ENCODE measurements at places on chromosomes 13 and 19.

DNA sequence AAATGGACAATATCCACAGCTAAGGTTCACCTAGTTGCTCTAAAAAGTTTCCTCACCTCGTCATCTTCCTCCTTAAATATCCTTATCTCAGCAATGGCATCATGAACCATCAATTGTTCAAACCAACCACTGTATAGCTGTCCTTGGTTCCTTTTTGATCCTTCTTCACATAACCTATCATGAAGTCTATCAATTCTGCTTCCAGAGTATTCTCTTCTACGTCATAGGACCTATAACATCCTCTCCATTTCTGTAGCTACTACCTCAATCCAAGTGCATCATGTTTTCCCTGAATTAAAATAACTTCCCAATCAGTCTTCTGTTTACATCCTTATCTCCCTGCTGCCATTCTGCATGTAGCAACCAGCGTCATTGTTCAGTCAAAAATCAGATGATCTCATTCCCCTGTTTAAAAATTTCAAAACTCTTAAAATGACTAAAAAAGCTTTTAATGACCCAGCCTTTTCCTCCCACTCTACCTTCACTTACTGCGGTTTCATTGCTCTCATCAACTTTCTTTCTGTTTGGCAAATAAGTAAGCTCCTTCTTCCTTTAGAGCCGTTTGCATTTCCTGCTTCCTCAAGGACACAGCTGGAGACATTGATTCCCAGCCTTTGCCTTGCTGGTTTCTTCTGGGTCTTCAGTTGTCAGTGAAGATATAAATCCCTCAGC, 223.9 kb upstream of the MIR17HG start:
- DNase-seq, result no peak

DNA sequence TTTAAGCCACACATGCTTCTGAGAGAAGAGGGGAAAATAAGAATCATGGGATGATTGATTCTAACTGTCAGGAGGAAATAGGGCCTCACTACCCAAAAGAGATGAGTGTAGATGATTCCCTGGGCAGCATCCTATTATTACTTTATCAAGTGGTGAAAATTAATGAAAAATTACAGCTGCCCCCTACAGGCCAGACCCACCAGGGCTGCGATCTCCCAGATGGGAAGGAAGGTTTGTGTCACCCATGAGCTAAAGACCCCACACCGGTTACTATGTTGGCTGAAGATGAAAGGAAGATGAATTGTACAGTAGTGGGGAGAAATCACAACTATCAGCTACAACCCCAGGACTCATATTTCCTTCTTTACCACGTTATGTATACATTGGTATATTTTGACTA, 49.5 kb downstream of the RFC3 start:
- DNase-seq, result no peak

- DNase-seq, result no peak
These were observed 95.7 kb upstream of the C1QTNF9B start for GRCh38 chr13:23992781-23993679.

DNA sequence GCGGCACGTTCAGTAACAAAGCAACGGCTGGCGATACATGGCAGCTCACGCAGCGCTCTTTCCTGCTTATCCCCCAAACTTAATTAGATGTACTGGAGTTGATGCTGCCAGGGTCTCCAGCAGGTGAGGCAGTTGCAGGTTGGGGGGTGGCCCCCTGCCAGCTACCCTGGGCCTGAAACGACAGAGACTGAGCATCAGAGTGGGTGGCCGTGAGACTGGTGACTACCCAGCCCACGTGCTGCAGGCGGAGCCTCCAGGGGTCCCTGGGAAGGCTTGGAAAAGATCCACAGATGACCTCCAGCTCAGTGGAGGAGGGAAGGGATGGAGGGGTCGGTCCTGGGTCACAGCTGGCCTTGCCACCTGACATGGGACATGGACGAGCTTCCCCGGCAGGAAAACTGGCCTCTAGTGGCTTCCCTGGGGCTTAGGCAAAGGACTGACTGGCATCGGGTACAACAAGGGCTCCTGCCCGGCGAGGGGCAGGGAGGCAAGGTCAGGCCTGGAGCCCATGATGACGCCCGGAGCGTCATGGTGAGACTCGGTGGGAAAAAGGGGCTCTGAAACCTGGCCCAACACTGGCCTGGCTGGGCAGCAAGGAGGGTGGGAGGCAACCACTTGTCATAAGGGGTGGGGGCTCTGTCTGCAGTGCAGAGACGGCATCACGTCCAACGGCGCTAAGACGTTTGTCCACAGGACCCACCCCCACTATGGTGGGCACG, 24.0 kb downstream of the CILP2 start:
- DNase-seq, result no peak

- DNase-seq, result no peak
These were observed 393.8 kb downstream of the OLFM4 start for GRCh38 chr13:53422415-53422814.

DNA sequence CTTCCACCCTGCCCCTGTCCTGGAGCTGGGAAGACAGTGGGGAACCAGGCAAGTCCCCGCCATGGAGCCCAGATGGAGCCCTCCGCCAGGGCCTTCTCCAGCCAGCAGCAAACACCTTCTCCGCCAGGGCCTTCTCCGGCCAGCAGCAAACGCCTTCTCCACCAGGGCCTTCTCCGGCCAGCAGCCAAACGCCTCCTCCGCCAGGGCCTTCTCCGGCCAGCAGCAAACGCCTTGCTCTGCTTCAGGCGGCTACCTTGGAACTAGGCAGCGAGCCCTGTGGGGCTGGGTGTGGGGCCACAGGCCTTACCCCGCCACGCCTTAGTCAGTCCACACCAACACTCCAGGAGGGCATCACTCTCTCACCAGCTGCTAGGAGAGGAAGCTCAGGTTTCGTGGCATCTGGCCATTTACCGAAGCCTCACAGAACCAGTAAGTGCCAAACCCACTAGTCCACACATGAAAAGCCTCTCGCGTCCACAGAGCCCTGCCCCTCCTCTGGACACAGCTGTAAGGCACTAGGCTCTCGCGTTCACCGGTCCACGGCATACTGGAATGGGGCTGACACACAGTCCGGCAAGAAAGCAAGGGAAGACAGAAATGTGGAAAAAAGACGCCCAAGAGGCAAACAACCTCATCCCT, 41.0 kb downstream of the MLLT1 start:
- DNase-seq, result no peak

- DNase-seq, result no peak
These were observed 12.2 kb downstream of the NFIX start for GRCh38 chr19:13007292-13008045.

DNA sequence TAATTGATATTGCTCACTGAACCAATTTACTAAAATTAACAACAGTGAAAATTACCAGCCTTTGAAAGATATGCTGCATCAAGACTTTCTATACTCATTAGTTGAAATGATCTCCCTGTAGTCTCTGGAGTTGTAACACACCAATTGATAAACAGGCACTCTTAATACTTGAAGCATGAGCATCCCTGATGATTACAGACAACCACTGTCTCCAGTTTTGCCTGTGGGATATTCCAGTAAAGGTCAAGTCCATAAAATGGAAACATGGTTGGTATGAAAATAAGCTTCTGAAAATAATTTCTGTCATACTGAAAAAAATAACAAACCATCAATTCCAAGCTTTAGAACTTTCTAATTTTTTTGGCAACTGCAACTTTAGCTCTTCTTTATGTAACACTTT, 405.8 kb downstream of the SPRY2 start:
- DNase-seq, result no peak

DNA sequence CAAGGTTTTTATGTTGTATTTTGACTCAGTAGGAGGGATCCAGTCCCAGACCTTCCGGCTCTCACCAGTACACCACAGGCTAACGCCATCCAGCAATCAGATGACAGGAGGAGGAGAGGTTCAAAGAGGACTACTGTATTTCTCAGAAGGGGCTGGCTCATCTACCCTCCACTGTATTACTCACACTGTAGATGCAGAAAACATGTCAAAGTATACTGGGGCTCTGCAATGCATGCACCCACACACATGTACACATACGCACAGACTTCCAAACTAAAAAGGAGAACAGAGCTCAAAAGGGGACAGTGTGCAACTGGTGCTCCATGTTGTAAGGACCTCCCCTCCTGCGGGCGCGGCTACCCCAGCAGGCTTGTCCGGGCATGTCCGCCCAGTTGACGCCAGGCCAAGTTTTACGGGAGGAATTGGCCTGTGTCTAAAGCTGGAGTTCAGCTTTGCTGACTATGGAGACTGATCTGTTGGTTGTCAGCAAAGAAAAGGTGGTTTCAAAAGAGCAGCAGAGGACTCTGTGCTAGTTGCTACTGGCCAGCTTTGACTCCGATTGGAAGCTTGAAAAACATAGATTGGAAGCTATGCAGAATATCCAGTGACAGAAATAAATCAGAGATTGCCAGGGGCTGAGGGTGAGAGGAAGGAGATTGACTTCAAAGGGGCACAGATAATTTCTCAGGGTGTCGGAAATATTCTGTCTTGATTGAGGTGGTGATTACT, 314.2 kb downstream of the DLEU7 start:
- peak; percentile 65 for DNase-seq

DNA sequence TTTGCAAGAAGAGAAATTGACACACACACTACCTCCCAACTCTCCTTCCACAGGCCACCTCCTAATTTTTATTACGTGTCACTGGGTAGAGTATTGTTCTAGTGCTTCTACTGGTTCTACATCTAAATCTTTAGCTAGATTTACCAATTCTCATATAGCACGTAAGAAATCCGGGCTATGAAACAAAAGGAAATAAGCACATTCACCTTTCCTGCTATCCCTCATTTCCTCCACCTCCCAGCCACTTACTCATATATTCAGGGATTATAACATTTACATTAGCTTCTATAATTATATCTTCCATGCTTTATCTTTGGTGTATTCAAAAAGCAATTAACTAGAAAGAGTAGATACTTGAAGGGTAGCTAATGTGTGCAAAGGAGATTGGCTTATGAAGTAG, 39.7 kb downstream of the USP12 start:
- no peak for DNase-seq

DNA sequence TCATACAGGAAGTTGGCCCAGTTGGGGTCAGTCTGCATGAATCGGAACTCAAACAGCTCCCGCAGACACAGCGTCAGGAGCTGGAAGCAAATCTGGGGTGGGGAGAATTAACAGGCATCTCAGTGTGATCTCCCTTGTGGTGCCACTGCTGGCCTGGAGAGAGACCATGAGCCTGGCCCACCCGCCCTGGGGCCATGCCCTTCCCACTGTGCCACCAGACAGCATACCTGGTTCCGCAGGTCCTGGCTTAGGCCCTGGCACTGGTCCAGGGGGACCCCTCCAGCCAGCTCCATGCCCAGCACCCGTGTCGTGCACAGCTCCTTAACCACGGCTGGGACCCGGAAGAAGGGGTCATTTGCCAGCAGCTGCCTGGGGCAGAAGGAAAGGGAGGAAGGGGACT, 9.6 kb upstream of the NUMBL start:
- DNase-seq, result no peak

Measured in hematopoietic multipotent progenitor cell treated with erythropoietin and hydrocortisone succinate and interleukin-3 and kit ligand, for 8 days (in vitro differentiated cells).